T-helper 1 cell (primary cell): ENCODE measurements at places on chromosomes 12 and 14.

- DNase-seq = no peak
Measured at GRCh38 chr14:103126088-103126872, 3.0 kb downstream of the TNFAIP2 start.

DNA sequence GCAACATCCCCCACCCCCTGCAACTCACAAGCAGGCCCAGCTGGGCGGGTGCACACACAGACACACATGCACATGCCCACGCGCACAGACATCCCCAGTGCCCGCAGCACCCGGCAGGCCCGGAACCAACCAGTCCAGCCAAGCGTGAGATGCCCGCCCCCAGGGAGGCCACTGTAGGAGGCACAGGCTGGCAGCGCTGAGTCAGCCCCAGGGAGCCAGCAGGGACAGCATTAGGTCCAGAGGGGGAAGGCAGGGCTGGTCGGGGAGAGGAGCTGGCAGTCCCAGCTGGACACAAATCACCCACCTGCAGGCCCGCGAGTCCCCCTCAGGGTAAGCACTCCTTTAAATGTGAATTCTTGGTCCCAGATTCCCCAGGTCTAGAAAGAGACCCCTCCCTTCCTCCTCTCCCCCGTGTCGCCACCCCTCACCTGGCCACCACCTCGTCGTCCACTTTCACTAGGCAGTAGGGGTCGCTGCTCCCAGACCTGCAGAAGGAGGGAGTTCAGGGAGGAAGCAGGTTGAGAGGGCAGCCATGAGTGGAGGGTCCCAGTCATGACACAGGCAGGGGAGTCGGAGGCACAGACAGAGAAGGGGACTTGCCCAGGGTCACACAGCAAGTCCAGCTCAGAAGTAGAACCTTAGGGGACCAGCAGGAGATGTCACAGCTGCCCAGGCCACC lies 5.0 kb downstream of the RASAL1 start:
- DNase-seq = no peak

DNA sequence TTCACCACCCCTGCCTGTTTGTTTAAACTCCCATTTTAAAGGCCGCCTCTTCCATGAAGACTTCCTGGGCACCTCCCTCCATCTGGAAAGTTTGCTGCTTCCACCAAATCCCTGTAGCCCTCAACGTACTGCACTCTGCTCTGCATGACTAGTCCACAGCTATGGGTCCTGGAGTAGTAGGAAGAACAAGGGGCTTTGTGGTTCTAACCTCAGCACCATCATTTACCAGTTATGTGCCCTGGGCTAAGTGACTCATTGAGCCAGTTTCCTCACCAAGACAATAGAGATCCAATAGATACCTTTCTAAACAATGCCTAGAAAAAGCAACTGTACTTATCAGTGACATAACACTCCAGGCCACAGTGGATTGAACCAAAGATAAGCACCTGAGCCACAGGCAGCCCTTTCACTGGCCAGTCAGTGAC lies 8.5 kb upstream of the LTBP2 start:
- no peak for DNase-seq

- no peak for DNase-seq
Measured at GRCh38 chr14:29030970-29031369, 264.4 kb downstream of the FOXG1 start.

DNA sequence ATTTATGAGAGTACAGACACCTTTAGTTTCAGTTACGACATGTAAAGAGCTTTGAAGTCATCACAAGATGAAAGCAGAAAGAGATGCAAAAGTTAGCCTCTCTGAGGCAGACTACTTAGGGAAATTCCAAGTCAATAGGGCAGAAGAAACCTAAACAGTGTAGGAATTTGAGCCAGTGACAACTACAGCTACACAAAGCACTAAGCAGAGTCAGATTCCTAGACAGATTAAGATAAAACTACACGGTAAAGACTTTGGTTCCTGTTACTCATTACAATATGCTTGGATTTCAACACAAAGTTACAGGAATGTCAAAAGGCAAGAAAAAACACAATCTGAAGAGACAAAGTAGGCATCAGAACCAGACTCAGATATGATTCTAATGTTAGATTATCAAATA lies 1302.3 kb downstream of the FSCB start:
- DNase-seq = no peak

DNA sequence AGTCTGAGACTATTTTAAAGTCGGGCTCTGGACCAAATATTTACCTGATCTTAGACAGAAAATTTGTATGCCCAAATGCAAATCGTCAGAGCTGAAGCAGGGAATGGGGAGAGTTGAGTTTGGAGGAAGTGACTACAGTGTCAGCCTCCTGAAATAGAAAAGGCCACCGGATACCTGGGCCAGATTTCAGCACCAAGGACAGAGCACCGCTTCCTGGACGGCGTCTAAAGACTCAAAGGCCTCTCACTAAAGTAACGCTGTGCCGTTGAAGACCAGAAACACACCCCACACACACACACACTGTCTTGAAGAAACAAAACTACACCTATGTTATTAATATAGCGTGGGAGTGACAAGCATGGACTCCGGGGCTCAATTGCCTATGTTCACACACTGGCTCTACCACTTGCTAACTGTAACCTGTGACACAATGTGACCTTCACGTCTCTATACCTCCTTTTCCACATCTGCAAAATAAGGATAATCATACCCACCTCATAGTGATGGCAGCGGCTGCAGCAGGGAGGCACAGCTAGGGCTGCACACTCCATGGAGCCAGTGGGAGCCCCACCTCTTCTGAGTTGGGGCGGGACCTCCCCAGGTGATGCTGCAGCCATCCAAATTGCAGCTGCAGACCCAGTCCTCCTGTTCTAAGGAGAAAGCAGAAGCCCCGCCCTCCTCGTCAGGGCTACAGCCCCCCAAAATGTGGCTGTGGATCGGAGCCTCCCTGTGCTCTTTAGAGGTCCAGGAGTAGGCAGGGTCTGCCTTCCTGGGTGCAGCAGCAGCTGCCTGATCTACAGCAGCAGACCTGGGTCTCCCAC lies 35.6 kb downstream of the KRT76 start:
- DNase-seq = no peak

DNA sequence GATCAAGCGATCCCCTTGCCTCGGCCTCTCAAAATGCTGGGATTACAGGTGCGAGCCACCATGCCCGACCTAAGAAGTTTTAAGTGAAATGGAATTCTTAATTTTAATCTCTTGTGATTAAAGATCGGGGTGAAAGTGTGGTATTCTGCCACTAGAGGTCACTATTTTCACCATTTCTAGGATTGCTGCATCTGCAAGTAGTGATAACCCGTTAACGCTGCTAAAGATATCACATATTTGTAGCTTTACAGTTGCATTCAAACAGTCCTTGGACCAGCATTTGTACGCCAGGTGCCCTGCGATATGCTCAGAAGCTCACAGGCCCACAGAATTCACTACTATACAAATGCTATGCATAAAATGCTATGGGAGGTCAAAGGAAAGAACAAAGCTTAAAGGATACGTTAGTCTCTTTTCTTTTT lies 19.3 kb downstream of the CCDC62 start:
- peak; percentile 45 for DNase-seq

DNA sequence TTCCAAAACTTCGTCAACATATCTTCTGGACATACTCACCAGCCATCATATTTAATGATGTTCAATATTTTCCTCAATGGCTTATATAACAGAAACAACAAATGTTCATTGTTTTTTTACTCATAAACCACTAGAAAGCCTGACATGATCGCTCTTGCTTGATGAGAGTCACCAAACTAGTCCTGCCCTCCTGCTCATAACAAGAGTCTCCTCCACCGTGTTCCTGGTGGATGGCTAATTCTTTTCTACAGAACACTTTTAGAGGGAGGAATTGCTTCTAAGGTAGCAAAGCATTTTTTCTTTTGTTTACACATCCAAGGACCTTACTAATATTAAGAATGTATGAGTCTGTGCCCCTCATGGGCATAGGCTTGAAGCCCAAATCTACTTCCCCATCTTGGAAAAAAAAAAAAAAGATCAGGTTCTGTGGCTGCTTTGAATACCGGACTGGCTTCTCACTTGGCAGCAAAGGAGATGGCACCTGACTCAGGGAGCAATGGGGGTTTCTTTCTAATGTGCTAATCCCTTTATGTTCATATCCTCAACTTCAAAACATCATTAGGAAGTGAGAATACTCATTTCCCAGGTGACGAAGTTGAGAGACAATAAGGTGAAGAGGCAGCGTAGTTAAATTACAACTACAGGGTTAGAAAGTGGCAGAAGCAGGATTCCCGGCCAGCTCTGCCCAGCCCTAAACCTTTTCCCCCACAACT lies 188.8 kb downstream of the EPS8 start:
- DNase-seq = no peak

GRCh38 chr12:78885466-78885865 lies 20.9 kb downstream of the SYT1 start:
- DNase-seq = no peak

DNA sequence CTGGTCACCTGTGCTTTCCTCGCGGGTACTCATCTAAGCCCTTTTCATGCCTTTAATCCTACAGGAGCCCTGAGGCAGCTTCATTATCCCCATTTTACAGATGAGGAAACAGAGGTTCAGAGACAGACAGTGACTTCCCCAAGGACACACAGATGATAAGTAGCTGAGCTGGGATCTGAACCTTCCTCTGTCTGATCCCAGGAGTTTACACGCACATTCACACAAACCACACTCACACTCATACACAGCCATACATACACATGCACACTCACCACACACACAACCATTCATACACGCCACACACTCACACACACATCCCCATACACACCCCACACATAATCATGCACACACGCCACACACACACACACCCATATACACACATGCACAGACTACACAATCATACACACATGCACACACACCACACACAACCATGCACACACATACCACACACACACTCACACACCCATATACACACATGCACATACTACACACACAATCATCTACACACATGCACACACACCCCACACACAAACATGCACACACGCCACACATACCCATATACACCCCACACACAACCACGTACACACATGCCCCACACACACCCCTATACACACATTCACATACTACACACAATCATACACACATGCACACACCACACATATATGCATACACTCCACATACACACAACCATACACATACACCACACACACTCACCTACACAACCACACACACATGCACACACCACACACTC lies 2.7 kb downstream of the TMEM119 start:
- DNase-seq = no peak

DNA sequence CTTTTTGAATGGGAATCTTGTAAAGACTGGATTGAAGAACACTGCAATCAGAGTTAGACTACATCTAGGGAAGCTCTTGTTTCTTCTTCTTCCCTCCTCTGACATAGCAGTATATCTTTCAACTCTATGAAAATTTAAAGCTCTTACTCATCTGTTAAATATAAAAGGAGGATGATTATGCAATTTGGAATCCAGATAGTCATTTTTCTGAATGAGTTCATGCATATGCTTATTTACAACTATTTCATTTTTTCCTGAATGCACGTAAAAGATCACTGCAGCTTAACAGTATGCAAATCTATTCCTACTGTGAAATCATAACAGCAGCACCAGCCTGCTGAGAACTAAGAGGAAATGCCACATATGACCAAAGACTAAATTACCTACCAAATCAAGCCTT lies 133.5 kb upstream of the TMCC3 start:
- no peak for DNase-seq

DNA sequence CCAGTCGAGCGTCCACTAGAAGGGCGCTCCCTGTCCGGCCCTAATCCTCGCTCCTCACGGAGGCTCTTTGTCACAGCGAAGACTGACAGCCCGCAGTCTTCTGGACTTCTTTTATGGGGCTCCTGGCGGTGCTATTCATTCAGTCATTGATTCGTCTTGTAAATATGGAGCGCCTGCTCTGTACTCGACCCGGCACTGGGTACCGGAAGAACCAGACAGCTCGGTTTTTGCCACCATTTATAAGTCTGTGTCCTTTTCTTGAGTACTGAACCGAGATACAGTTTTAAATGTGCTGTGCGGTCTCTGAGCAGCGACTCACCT lies 570 bp downstream of the DMAC2L start:
- no peak for DNase-seq

DNA sequence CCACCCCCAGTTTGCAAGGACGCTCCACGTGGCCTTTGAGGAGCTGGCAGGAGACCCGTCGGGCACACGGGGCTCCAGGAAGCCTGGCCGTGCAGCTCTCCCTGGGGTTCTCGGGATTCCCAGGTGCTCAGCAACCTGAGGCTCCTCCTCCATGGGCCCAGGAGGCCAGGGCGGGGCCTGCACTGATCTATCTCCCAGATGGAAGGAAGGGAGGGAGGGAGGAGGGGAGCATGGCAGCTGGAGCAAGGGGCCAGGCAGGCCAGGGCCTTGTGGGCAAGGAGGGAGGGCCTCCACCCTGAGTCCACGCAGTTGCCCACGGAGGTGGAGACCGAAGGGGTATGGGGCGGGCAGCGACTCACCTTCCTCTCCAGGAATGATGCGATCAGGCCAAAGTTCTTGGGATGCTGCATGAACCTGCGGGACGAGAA lies 127.3 kb downstream of the RFLNA start:
- no peak for DNase-seq

DNA sequence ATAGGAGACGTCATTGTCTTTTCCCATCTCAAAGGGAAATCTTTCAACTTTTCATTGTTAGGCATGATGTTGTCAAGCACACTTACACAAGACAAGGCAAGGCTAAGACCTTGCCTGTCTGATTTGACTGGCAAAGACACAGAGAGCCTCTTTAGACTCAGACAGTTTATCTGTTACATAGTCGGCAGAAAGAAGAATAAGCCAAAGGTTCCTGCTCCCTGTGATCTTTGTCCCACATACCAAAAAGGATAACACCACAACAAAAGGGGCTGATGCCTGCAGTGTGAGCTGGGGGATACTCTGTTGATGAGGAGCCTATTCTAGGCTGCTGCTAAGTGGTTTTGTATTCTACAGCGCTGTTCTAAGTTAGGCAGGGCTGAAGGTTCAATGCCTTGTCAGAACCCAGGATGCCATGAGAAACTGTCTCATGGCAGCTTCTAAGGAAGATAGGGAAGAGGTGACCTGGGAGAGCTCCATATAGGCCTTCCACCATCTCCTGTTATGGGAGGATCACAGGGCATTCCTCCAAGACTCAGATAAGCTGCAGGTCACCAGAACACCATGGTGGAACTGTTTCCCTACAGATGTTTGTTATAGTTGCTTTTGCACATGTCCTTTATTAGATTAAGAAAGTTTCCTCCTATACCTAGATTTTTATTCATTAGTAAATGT lies 12.7 kb downstream of the ERC1 start:
- no peak for DNase-seq

DNA sequence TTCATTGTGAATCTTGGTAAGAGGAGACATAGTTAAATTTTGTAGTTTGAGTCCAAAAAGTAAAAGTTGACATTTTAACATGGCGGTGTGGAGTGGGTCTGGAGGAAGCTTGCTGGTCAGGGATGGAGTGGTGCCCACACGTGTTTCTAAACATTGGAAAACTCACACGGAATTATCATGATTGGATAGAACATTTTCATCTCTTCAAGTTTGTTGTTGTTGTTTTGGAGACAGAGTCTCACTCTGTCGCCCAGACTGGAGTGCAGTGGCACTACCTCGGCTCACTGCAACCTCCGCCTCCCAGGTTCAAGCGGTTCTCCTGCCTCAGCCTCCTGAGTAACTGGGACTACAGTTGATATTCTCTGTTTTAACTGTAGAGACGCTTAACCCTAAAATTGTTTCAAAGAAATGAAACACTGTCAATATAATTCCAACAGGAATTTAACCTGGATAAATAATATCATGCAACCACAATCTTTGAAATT lies 502 bp upstream of the MBIP start:
- no peak for DNase-seq

- DNase-seq = no peak
Measured at GRCh38 chr12:21416511-21417121, 20.8 kb upstream of the PYROXD1 start.

- no peak for DNase-seq
Measured at GRCh38 chr14:31265701-31266398, 58.3 kb upstream of the HECTD1 start.
